ENCODE measurements at places on chromosomes 13 and 19.

DNA sequence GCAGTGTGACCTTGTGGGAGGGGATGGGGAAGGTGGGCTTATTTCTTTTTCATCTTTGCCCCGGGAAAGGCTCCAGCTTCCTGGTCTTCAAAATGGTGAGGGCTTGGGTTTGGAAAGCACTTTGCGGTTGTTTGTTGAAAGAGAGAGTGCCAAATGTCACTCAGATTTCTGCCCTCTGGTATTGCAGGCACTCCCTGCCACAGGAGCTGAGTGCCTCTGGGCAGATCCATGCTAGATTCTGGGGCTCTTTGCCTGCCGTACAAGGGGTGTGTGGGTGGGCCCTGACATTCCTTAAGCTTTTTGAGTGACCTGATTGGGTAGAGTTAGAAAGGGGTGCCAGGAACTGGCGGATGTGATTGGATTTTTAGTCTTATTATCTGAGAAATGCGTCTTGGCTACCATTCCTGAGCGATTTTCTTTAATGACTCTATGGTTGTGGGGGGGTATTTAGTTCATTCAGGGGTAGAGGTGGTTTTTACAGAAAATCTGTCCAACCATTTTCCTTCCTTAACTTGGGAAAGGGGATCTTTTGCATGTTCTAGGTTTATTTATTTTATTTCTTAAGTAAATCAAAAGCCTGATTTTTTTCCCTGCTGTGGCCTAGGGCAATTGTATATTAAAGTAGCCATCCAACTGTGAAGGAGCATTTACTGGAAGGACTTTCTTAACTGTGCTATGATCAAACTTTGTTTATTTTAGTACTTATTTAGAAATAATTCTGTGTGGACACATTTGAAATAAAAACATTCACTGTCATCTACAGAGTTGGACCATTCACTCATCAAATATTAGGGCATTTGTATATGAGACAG is 3.2 kb downstream of the ARHGAP35 start:
- DNase-seq = no peak

DNA sequence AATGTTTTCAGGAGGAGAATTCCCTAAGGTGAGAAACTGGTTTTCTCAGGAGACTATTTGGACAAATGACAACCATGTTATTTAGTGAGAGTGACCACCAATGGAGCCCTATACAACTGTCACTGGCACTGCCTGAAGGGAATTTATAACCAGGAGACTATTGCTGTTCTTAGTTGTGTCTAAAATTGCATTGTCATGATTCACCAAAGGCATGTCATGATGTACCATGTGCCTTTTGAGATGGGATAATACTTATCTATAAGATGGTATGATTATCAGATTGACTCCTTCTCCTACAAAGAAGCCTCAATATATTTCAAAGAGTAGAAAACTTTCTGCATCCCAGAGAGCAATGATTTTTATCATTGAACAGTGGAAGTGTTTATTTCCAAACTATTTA is 739.4 kb upstream of the GPC6 start:
- no peak for DNase-seq

DNA sequence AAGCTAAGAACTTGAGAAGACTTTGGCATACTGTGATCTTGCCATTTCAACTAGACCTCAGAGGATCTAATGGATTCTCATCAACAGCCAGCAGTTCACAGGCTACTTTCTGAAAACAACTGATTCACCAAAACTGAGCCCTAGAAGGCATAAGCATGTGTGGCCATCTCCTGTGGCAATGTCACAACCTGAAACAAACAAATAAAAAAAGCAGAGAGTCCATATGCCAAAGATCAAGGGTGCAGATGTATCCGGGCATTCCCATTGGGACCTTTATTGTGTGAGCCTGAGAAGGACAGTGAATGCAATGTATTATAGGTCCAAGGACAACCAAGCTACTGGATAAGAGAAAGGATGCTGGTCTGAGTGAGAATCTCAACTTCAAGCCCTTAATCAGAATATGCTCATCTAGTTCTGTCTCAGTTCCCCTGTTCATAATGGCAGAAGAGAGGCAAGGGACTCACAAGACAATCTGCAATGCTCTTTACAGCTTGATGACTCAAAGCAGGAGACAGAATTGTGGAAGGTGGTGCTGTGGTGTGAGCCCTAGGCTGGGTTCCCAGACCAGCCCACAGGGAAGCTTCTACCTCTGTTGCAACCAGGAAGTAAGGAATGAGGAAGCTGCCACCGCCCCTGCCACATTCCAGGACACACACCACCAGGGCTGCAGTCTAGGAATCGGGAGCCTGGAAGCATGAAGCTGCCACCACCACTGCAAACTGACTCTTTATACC is 133.7 kb downstream of the RAP2A start:
- no peak for DNase-seq

GRCh38 chr13:113399755-113400149 is 35.8 kb upstream of the GRTP1 start:
- DNase-seq = no peak

GRCh38 chr19:7230826-7231225 is 63.4 kb downstream of the INSR start:
- no peak for DNase-seq

DNA sequence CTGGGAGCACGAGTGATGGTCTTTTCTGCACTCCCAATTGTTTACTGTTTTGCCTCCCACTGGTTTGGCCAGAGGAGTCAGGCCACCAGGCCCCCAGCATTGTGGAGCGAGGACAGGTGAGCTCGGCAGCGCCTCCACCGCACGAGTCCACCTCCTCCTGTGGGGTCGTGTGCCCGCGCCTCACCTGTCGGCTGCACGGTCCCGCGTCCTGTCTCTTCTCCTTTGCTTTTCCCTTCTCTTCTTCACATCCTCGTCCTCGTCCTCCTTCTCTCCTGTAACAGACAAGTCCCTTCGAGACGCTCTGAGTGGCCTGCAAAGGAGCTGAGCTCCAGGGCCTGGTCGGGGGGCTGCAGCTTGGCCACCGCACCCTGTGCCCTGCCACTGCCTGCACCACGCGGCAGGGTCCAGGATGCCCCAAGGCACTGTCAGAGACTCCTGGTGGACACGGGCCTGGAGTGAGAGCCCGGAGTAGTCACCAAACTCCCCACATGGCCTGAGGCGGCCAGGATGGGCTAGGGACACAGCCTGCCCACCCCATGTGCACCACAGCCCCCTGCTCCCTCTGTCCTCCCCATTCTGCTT is 11.4 kb downstream of the AKAP8 start:
- no peak for DNase-seq

GRCh38 chr19:35742121-35742724 is at the start of gene IGFLR1:
Gene IGFLR1 (minus strand): TSS chr19:35742452. CDS start chr19:35741180, 1,272 bp downstream.
- DNase-seq = no peak

DNA sequence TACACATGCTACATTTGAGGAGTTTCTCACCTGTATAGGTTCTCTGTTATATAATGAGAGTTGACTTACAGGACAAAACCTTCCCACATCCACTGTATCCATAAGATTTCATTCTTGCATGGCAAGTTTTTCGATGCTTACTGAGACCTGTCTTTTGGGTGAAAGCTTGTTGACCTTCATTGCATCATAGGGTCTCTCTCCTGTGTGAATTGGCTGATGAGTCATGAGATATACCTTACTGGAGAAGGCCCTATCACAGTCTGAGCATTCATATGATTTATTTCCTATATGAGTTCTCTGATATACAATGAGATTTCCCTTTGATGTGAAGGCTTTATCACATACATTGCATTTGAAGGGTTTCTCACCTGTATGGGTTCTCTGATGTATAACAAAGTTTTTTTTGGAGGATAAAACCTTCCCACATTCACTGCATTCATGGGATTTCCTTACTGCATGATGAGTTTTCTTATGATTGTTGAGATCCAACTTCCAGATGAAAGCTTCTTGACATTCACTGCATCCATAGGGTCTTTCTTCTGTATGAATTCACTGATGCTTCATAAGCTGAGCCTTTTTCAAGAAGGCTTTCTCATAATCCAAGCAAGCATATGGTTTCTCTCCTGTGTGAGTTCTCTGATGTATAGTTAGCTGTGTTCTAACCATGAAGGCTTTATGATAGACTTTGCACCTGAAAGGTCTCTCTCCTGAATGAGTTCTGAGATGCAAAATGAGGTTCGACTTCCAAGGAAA is 25.7 kb downstream of the ZNF577 start:
- no peak for DNase-seq

DNA sequence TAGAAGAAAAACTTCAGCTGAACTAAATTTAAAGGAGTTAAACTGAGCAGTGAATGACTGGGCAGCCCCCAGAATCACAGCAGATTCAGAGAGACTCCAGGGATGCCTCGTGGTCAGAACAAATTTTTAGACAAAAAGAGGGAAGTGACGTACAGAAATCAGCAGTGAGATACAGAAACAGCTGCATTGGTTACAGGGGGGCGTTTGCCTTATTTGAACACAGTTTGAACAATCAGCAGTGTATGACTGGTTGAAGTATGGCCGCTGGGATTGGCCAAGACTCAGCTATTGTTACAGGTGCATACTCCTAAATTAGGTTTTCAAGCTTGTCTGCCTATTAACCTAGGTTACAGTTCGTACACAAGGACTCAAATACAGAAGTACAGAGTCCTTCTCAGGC is 2.2 kb upstream of the SPRYD7 start:
- DNase-seq = no peak

DNA sequence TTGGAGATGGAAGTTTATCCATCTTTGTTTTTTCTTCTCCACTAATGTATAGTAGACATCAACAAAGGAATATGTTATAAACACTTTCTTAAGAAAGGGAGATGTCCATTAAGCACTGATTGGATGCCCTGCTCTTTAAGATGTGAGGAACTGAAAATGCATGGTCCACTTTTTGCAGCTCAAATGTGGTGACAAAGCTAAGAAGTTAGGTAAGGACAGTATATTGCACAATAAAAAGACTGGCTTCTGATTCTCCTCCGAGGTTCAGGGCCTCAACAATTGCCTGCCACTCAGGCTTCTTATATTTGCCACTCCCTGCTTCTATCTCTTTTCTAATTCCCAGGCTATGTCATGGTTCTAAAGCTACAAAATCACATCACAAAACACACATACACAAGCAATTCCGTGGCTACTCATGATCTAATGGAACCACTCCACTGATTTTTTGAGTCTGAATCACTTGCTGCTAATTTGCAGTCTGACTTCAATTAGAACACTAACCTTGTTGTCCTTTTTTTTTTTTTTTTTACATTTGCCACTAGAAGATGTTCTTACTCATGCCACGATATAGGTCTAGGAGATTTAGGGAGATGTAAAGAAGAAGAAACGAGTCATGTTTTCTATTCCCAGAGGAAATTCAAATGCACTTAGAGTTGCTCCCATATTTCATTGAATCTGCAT is 29.6 kb upstream of the TNFSF11 start:
- no peak for DNase-seq

- DNase-seq = no peak
These were observed 7.2 kb downstream of the DNAJC15 start for GRCh38 chr13:43030548-43030947.

DNA sequence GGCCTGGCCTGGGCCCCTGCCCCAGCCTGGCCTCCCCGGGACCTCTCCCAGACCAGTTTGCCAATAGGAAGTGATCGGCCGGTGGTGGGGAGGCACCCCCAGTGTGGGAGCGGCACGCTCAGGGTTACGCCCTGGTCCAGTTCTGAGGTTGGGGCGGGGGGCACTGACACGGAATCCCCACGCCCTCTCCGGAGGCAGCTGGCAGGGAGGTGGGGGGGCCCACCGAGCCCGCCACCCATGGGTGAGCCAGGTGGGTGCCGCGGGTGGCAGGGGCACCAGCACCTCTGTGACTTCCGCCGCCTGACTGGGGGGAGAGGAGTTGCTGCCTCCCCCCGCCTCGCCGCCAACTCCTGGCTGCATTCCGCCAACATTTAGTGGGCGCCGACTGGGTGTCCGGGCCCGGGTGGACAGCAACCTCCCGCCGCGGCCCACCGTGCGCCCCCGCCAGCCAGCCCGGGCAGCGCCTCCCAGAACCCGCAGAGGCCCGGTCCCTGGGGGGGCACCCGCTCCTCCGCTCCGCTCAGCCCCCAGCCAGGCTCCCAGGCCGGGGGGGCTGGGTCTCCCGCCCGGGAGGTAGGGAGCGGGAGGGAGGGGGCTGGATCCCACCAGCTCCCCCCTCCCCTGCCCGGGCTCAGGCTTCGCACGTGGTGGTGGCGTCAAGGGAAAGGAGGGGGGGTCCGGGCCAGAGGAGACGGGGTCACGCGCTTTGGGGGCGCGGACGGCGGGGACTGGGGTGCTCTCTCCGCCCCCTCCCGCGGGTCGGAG is 2.0 kb downstream of the ZBTB7A start:
- DNase-seq = no peak

DNA sequence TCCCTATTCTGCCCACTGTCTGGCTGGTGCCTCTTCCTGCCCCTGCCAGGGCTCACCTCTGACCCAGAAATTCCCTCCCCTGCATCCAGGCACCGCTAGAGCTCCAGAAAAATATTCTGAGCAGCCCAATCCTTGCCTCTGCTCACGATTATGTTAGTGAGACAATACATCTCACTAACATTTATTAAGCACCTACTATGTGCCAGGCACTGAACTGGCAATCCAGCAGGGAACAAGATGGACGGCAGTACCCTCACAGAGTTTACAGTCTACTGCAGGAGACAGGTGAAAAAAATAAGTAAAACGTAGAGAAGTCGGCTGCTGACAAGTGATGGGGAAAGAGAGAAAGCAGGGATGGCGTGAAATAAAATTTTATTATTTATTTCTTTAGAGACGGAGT is 5.5 kb downstream of the TINCR start:
- DNase-seq = no peak

GRCh38 chr13:85717921-85718320 is 81.3 kb downstream of the SLITRK6 start:
- DNase-seq = no peak

DNA sequence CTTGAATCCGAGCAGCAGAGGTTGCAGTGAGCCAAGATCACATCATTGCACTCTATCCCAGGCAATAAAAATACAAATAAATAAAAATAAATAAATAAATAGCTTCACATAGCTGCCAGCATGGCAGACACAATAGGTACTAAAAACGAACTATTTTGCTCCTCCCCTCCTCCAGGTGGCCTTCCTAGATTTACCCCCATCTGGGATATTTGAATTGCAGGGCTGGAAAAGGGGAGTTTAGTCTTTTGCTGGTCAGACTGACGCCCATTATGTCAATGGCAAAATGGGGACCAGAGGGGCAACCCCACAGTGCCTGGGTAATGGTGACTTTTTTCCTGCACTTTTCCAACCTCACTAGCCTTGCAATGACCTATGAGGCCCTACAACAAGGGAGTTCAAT is 640 bp upstream of the GMFG start:
- DNase-seq = no peak
